PC-3 (cell line): ENCODE measurements at places on chromosomes 5 and 9.

GRCh38 chr9:16642421-16643109 is 227.9 kb downstream of the BNC2 start:
- DNase-seq: no peak

GRCh38 chr5:77031891-77032290 is 1.7 kb downstream of the AGGF1 start:
- no peak for DNase-seq

- peak; percentile 69 for DNase-seq
These were observed 627.9 kb upstream of the RORB start for GRCh38 chr9:73869264-73869663.

DNA sequence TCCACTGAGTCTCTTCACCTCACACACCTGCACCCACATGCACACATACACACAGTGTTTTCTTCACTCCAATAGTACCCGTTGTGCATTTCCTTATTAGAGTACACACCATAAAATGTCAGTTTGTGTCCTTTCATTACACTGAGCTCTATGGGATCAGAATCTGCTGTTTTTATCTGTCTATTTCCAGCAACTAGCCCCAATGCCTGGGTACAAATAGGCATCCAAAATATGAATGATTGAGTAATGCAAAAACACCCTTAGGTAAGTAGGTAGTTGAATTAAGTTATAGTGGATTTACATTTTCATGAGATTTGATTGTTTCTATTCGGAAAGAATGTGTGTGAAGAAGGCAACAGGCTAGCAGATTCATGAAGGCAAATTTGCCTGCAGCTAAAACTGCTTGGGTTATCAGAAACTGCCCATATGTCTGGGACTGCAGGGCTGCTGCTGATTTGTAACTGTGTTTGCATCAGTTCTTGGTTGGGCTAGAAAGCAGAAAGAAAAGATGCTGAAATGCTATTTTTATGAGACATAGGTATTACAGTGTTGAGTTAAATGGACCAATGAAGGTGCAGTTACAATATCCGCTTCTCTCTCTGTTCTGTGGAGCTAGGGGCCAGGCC is 26.9 kb downstream of the PPP3R2 start:
- DNase-seq: no peak

DNA sequence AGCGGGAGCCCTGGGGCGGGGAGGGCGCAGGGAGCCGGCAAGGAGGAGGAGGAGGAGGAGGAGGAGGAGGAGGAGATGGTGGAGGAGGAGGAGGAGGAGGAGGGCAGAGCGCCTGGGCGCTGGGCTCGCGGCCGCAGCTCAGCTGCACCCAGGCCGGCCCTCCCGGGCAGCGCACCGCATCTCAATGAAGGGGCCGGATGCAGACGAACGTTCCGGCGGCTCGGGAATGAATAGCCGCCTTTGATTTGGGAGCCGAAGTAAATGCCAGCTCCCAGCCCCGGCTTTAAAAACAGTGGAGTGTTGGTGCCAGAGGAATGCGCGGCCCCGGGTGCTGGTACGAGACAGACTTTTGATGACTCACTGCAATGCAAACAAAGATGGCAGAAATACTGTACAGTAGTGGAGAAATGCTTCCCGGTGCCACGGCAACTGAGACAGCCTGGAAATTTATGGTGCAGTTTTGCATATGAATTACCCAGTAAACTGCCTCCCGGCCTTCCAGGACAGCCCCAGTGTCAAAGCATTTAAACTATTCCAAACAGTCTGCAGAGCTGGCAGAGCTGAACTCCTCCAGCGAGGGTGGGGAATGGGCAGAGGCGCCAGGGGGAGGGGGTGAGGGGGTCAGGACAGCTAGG is 43.1 kb downstream of the NACC2 start:
- DNase-seq: peak; percentile 88

DNA sequence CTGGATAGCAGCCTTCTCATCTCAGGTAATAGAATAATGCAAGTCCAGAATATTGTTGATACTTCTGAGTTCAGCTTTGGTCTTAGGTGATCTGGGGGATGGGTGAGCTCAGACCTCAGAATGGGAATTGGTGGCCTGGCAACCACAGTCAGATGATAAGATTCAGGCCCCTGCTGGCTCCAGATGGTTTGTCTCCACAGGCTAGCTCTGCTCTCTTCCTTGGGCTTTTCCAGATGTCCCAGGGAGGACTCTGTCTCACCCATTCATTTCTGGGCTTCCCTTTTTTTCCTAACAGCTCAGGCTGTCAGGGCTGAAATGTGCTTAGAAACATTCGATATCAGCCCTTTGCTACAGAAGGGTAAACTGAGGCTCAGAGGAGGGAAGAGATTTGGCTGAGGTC is 17.6 kb upstream of the TNFSF15 start:
- no peak for DNase-seq

DNA sequence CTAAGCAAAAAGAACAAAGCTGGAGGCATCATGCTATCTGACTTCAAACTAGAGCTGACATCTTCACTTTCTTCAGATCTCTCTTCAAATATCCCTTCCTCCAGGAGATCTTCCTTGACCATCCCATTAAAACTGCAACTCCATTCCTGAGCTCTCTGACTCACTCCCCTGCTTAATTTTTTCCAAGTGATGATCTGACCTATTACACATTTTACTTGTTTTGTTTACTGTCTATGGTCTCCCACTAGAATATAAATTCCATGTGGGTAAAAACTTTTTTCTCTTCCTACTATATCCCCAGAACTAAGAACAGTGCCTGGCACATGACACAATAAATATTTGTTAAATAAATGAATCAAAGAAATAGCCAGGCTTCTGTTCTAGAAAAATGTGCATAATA is 87.5 kb downstream of the SLIT3 start:
- DNase-seq: no peak

GRCh38 chr9:137255448-137256114 is 454 bp downstream of the NELFB start:
- peak; percentile 6 for DNase-seq

DNA sequence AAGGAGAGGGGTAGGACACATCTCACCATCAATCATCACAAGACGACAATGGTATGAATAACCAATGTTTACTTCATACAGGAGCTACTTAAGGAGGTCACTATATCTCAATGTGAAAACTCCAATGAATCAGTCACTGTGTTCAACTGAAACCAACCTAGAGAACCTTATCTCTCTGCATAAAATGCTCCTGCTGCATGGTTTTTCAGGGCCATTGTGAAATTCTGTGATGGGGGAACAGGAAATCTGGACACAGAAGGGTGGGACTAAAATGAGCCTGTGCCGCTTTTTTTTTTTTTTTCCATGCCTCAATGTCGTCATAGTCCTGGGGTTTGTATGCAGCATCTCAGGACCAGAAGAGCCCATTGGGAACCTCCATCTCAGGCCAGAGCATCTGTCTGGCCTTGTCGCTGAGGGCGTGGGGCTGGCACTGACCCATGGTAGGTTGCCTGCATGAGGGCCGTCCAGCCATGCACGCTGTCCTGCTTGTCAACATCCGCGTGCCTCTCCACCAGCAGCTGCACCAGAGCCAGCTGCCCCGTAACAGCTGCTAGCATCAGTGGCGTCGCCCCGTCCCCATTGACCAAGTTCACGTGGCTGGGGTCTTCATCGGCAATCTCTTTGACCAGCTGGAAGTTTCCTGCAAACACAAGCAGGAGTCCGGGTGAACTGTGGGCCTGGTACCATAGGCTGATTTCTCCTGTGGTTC is 12.7 kb downstream of the ANKS6 start:
- no peak for DNase-seq

- DNase-seq: no peak
These were observed 83.8 kb upstream of the RASA1 start for GRCh38 chr5:87183896-87184295.

DNA sequence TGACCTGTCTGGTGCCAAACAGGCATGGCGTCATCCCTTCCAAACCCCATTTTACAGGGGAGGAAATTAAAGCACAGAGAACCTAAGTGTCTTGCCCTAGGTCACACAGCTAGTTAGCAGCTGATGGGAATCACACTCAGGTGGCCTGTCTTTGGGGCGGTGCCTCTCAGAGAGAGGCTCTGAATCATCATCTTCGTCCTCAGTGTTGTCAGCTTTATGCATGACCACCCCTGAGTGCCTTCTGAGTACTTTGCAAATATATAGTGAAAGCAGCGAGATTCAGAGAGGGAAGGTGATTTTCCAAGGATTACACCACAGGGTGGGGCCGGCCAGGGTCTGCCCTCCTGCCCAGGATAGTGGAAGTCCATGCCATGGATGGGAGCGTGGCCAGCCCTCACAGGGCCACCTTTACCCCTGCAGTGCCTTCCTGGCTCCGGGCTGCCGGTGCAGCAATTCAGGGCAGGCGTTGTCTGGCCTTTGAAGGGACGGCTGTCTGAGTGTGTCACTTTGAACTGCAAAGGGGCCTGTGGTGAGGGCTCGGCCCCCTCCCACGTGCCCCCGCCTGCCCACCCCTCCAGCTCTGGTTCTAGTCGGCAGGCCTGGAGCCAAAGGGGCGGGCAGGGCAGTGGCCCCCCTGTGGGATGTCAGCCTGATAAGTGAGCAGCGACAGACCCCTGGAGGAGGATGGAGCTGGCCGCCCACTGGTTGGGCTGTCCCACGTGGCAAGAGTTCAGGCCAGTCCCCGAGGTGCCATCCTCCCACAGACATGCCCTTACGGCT is 16.9 kb downstream of the LMX1B start:
- peak; percentile 32 for DNase-seq

DNA sequence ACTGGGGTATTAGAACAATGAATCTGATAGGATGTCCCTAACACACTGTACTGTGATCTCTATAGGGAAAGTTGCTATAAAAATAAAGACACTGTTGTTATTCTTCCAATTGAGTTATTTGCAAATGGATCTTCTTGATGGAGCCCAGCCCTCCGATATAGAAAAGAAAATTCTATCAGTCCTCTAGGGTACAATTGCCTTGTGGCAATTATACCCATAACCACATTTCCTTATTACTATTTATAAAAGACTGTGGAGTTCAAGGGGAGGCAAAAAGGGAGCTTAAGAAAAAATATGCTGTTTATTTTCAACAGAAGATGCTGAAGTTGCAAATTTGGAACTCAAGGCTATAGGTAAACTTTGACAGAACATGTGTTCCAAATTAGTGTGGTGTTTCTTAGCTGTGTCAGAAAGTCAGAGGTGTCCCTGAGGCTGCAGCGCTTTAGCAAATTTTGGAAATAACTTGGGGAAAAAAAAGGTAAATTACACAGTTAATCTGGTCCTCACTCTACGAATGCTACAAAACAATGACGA is 116.5 kb downstream of the NFIB start:
- no peak for DNase-seq

GRCh38 chr5:151181818-151182523 is 24.4 kb upstream of the ANXA6 start:
- DNase-seq: no peak

- DNase-seq: no peak
These were observed 80.4 kb downstream of the DCP2 start for GRCh38 chr5:113056988-113057387.

GRCh38 chr9:68577774-68578591 is 37.3 kb upstream of the TMEM252 start:
- DNase-seq: no peak

GRCh38 chr9:89639367-89639795 is 34.6 kb downstream of the GADD45G start:
- no peak for DNase-seq

GRCh38 chr5:58060996-58061395 is 398.9 kb downstream of the PLK2 start:
- no peak for DNase-seq

GRCh38 chr9:31916591-31917241 is 467.7 kb upstream of the ACO1 start:
- DNase-seq: peak; percentile 3

GRCh38 chr9:112890106-112891081 is at the start of gene SLC46A2:
TSS of gene SLC46A2 (minus strand) at chr9:112890876. CDS start at chr9:112890681, 195 bp downstream.
- DNase-seq: no peak

GRCh38 chr5:35228310-35228709 is 2.0 kb downstream of the PRLR start:
- no peak for DNase-seq

DNA sequence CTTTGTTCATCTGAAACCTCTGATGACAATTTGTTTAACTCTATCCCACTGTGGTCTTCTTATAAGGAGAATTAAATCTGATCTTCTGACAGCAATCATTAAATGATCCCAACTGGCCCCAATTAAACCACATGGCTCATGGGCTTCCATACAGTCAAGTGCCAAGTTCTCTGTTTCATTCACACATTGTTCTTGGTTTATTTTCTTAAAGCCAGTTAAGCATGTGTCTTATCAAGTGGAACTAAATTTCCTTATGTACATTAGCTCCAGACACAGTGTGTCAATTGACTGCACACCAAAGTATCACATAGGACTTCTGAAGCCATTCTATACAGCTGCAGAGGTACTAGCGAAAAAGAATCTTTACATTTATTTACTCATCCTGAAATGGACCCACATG is 51.2 kb downstream of the MEF2C start:
- no peak for DNase-seq

DNA sequence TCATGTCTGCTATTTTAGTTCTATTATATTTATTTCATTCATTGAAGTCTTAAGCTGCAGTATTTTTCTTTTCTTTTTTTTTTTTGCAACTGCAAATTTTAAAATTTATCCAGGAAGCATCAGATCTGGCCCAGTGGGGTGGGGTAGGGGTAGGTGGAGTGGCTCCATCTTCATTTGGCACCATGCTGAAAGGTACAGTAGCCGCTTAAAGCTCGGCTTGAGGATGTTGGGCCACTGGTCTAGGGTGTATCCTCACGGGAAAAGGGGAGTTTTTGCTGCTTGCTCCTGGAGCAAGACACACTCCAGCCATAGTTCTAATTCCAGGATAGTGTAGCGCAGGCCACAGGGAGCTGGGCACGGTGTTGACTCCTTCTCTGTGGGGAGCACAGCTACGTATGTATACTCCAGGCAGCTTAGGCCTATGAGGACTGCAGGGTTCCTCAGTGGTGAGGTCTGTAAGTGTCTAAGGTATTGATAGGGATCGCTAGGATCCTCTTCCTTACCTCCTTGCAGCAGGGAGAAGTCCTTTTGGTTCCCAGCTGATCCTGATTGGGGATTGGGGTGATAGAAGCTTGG is 22.7 kb downstream of the RCL1 start:
- no peak for DNase-seq
